ENCODE measurements at places on chromosomes 1 and 21.
A peak's percentile ranks its signal among the peaks of the same experiment; 100 is the strongest.

DNA sequence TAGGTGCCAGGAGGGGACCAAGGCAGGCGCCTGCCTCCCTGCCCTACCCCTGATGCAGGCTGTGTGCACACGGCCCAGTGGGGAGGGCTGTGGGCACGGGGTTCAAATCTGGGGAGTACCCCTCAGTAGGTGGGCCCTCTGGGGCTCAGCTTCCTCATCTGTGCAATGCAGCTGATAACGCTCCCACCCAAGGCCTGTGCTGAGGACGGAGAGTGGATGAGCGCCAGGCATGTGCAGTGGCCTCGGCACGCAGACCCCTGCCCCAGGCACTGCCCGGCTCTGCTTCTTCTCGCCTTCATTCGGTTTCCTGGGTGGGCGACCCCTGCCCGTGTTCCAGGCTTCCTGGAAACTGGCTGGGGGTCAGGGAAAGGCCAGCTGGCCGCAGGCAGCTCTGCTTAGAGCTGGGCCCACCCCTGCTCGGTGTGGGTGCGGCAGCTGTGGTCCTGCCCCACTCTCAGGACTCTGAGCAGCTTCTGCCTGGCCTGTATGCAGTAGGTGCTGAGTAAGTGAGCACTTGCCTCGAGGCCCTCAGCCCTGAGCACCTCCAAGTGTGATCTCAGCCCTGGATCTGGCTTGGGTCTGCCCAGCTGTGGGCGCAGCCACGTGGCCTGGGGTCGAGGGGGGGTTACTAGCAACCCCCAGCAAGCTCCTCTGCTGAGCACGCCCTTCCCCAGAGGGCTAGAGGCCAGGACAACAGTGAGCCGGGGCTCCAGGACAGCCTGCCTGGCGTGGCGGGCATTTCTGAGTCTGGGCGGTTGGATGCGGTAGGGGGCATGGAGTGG, 11.9 kb upstream of the TNFRSF14 start:
- no peak for DNase-seq

- DNase-seq = no peak
These were observed 108.2 kb upstream of the TNFSF4 start for GRCh38 chr1:173315296-173315695.

DNA sequence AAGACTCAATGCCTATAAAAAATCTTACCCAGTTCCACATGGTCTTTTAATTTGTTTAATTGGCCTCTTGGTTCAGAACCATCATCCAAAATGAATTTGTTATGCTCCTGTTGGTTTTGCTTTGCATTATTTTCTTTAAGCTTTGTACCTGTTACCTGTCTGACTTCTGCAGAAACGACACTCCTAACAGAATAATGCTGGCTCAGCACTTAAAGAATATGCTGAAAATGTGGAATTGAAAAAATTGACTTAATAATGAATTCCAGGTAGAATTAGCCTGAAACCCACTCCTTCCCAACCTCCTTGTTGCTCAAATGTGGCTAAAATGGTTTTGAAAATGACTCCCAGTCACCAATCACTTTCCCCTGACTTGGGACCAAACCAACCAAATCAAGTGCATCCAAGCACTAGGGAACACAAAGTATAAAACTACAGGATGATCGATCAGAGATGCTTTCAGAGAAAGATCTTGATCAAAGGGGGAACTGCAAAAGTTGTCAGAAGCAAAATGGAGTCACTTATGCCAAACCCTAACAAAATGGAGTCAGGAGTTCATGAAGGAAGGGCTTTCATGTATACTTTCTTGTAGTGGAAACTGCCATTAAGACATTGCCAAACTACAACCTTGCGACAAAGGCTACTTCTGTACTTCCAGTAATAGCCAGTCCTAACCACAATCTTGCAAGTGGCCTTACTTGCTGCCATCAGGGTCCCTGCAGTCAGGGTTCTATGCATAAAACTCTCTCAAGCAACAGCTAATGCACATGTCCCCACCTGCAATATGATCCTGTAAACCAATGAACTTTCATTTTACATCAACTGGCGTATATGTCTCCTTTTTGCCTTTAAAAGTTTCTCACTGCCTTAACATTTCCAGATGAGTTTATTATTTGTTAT, 5.4 kb downstream of the GBP7 start:
- no peak for DNase-seq

DNA sequence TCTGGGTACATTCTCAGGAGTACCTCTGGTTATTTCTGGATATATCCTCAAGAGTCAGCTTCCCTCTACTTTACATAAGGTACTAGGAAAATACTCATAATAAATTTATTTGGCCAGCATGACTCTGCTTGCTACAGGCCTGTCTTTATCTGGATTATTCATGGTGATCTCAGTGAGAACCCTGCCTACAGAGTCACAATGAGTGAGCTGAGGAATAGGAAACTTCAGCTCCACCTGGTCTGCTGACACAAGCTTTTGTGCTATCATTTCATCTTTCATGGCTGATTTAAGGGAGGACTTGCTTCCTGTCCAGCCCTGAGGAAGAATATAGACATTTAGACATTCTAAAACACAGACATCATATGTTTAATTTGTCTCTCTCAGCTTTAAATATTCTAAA, 19.5 kb upstream of the SUCO start:
- DNase-seq = no peak

GRCh38 chr1:230971771-230972170, 6.9 kb downstream of the TTC13 start:
- no peak for DNase-seq

DNA sequence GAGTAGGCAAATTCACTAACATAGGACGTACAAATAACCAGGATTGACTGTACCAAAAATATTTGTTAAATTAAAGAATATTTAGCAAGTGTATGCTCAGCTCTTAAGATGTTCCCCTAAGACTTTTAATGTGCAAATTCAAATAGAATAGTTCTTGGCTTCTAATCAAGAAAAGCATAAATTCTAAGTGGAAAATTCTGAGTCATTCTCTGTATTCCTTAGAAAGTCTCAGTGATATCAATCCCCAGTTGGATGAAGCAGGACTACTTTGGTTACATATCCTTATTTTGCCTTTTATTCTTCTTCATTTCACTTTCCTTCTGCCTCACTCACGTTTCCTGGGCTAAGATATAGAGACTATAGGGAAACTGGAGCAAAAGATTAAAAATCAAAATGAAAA, 130.2 kb downstream of the IFI44 start:
- no peak for DNase-seq

GRCh38 chr1:151156515-151156819, at the start of gene TNFAIP8L2:
Gene TNFAIP8L2, plus strand, starts transcription at chr1:151156649. Its CDS starts 2,049 bp downstream, at chr1:151158698.
- DNase-seq = peak; percentile 84

- DNase-seq = no peak
These were observed 13.2 kb upstream of the TUFT1 start for GRCh38 chr1:151526735-151527525.

- DNase-seq = no peak
These were observed 1.7 kb downstream of the S100A1 start for GRCh38 chr1:153629971-153630370.

- no peak for DNase-seq
These were observed 1.7 kb downstream of the TSPEAR start for GRCh38 chr21:44709426-44710293.

DNA sequence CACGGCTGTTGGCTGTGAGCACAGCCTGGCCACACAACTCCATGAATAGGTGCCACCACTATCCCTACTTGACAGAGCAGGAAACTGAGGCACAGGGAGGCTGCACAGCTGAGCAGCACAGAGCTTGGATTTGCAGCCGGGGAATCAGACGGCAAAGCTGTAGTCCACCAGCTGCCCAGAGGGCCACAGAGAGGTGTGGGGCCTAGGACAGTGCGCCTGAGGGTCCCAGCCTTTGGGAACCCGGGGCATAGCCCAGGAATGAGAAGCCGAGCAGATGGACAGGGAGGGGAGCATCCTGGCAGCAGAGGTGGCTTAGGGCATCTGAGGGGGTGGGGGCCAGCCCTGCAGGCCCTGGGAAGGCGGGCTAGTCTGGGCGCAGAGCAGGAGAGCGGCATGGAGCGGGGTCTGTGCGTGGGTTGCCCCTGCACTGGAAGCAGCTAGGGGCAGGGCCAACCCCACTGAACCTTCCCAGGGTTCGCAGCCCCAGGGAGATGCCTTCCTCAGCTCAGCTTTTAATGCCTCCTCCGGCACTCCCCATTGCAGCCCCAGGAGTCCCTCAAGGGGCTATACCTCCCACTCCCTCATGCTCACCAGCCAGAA, 46.2 kb upstream of the COL18A1 start:
- DNase-seq = no peak

DNA sequence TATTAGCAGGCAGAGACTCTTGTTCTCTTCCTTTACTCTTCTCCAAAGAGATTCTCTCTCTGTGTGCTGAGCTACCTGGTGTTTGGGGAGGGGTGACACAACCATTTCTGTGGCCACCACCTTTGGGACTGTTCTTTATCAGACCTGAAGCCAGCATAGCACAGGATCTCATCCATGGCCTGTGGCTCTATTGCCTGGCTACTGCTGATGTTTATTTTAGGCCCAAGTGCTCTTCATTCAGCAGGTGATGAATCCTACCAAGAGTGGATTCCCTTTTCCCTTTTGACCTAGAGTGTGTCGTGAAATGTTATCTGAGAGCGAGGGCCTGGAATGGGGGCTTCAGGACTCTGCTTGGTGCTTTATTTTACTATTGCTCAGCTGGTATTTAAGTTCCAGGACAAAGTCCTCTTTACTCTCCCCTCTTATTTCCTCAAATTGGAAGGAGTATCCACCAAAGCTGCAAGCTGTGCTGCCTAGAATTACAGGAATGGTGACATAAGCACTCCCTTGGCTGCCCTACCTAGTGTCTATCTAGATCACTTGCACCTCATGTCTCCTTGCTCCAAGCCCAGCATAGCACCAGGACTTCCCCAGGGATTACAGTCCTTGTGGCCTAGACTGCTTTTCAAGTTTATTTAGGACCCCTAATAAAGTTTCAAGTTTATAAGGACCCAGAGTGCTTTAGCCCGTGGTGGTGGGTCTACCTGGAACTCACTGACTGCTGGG, 94.7 kb upstream of the GPR52 start:
- DNase-seq = no peak
